Heart left ventricle (tissue), 16 donors: ENCODE measurements at places on chromosomes 11 and 22. TPM values are rescaled to one million over a fixed set of nuclear protein-coding genes. Genes with fewer than 3 reads are reported as not detected.

- DNase-seq, result no peak
Measured at GRCh38 chr11:9851366-9851765, 187.5 kb downstream of the SWAP70 start.

The MRGPRX3 gene
- total RNA-seq, result not detected

DNA sequence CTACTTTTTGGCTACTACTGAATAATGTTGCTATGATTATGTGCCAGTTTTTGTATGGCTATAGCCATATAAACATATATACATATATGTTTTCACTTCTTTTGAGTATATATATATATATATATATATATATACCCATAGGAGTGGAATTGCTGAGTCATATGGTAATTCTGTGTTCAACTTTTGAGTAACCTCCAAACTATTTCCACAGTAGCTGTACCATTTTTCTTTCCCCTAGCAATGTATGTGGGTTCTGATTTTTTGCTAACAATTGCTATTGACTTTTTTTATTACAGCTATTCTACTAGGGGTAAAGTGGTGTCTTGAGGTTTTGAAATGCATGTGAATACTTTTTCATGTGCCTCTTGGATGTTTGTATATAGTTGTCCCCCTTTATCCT is 30.4 kb downstream of the CBL start:
- DNase-seq, result no peak

The TSG101 gene
- total RNA-seq, result 66.5 TPM

DNA sequence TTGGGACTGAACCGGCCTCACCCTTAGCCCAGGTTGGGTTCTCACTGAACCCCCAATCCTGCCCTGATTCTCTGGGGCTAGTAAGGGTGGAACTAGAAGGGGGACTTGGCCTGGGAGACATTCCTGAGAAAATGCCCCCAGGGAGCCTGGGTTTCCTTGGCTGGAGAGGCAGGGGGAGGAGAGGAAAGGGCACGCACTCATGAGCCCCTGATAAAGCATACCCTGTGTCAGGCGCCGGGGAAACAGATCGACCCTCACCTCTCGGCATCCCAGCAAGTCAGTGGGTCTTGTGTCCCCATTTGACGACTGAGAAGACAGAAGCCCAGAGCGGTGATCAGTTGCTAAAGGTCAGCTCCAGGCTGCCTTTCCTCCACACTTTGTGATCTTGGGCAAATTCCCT is 47.7 kb upstream of the RTL6 start:
- no peak for DNase-seq

DNA sequence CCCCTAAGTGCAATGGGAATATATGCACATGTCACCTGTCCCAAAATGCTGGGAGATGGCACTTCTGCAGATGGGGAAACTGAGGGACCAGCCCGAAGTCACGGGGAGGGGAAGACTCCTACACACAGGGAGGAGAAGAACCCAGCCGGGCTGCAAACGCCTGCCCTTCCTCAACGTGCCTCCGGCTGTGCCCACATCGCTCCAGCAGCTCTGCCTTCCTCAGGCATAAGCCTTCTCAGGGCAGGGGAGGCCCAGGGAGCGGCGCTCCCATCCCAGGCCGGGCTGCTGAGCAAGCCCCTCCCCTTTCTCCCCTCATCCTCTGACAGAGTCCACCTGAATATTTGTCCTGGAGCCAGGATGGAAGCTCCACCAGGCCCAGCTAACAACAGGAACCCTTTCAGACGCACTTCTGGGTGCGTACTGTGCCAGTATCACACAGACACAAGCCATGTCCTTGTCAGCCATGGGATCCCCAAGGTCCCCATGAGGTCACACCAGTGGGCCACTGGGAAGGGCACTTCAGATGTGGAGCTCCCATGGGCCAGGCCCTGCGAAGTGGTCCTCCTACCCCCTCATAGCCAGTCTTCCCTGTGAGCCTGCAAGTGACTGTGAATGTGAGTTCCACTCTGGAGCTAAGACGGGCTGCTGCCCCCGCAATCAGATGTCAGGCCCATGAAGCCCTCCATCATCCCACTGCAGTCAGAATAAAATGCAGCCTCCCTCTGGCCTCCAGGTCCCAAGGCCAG is 2.5 kb upstream of the CD81 start:
- DNase-seq, result peak; percentile 74

- no peak for DNase-seq
Measured at GRCh38 chr11:28337701-28338100, 229.5 kb downstream of the METTL15 start.

GRCh38 chr22:24514241-24515026 is 19.3 kb downstream of the UPB1 start:
- no peak for DNase-seq

- no peak for DNase-seq
Measured at GRCh38 chr22:30079952-30080533, at the start of gene HORMAD2. Gene HORMAD2 (plus strand): TSS chr22:30080464. CDS start chr22:30093953, 13,489 bp downstream.

GRCh38 chr11:117204283-117205080 is 5.3 kb downstream of the TAGLN start:
- DNase-seq, result no peak

- DNase-seq, result no peak
Measured at GRCh38 chr22:40270748-40271373, 75.4 kb upstream of the ADSL start.

The BAD gene
- 41.5 TPM for total RNA-seq

The ABCG4 gene
- total RNA-seq, result 0.77 TPM

GRCh38 chr11:64235437-64236161 is 1.2 kb downstream of the VEGFB start:
- DNase-seq, result peak; percentile 10

The SCN3B gene
- total RNA-seq, result 1.2 TPM

DNA sequence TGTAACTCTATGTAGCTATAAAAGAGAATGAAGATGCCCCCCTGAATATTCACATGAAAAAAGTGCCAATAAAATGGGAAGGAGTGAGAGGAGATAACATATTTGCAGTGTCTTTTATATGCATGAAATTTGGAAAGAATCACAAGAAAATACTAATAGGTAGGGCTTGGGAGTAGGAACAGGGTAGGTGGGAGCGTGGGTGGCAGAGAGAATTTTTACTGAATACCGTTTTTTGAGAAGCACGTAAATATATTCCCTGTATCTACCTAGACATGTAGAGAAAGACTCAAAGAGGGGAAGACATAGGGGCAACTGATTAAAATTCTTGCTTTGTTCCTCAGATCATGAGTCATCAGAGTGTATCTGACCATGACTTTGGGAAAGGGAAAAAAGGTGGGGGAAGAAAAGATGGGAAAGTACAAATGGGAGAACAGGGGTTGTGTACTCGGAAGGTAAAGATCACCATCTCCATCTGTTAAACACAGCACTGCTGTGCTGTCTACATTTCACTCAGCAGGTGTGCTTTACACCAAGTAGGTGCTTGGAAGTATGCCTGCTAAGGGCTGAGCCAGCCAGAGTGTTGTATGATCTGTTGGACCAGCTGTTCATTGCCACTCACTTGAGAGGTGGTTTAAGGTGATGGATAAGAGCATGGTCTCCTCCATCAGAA is 16.0 kb downstream of the PRR5L start:
- DNase-seq, result no peak

DNA sequence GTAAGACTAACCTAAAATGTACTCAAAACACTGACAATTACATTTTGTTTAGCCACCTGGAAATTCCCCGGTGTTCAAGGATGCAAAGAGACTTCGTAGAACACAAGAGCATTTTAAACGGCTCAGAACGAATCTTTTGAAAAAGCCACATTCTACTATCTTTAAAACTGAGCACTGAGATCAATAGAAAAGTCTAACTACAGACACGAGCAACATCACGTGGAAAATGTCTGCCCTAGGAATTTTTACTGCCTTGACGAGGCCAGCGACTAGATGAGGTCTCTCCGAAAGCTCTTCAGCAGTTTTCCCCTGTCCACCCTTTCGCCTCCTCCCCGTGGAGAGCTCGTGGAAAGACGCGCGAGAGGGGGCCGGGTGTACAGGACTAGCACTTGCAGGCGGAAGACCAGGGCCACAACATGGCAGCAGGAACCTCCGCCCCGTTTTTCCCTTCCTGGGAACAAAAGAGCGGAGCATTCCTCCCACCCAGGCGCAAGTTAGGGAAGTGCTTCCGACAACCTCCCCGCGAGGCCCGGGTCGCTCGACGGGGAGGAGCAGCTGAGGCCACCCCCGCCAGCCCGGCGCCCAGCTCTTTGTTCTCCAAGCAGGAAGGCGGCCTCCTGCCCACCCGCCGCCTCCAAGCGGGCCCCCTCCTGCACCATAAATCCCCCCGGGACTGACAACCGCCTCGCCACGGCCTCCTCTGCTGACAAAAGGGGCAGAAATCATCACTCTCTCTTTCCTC is 1.1 kb downstream of the EIF4G2 start:
- DNase-seq, result peak; percentile 86

GRCh38 chr11:112248201-112248600 is 12.5 kb downstream of the PLET1 start:
- no peak for DNase-seq

The GRM5 gene
- total RNA-seq, result not detected
